ENCODE measurements at places on chromosomes 5 and 9.
A peak's percentile ranks its signal among the peaks of the same experiment; 100 is the strongest.

DNA sequence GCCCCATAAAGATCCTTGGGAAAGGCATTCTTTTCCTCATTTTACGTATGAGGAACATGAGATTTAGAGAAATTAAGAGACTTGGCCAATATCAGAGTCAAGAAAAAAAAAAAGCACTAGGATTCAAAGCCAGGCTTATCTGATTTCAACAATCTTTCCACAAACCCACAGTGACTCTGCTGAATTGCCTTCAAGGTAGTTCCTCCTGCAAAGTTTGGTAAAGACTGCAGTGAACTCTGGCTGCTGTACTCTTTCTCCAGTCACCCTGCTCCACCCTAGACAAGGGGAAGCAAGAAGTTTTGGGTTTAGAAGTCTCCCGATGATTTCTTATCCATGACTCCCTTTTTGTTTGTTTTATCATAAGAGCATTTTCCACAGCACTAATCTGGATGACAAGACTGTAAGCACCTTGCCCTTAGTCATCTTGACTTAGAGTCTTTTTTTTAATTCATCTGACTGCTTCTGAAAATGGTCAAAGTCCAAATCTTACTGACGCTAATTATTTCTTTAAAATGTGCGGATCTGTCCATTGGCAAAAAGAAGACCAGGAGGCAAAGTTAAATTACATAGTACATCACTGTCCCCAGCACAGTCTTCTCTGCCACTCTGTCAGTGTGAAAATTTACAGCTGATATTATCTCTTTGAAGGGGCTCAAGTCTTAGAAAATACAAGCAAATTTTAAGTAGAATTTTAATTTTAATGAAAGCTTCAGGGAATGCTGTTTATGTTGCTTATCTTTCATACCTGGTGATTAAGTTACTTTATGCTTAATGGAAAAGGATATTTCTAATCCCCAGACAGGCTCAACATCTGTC lies 180.1 kb downstream of the TTLL11 start:
- H3K27me3 ChIP-seq, result no peaks in the 10 kb centered on the region
- no peak overlapping the region for H3K27ac ChIP-seq
- no peak for DNase-seq
- no peak overlapping the region for H3K4me3 ChIP-seq
- H3K4me1 ChIP-seq, result no peaks in the 10 kb centered on the region
- H3K36me3 ChIP-seq, result no peaks in the 10 kb centered on the region

DNA sequence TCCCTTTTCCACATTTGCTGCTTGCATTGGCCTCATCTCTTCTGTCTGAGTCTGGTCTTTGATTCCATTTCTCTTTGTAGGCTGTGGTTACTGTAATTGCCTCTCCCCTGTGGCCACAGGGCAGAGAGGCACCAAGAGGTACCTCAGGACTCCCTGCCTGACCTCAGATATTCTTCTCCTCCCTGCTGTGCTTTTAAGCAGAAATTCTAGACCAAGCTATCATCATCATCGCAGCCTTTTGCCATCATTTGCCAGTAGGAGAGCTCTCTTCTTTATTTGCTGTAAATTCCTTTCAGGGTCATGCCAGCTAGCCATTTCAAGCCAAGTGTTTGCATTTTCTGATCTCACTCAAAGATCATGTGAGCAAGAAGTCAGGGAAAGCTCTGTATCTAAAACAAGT lies 369.6 kb downstream of the ICE1 start:
- no peak for DNase-seq
- H3K36me3 ChIP-seq, result no peaks in the 10 kb centered on the region
- H3K4me3 ChIP-seq, result no peak overlapping the region
- no peaks in the 10 kb centered on the region for H3K27me3 ChIP-seq
- peaks cover 7% of the 10 kb centered on the region for H3K4me1 ChIP-seq
- H3K27ac ChIP-seq, result no peak overlapping the region

DNA sequence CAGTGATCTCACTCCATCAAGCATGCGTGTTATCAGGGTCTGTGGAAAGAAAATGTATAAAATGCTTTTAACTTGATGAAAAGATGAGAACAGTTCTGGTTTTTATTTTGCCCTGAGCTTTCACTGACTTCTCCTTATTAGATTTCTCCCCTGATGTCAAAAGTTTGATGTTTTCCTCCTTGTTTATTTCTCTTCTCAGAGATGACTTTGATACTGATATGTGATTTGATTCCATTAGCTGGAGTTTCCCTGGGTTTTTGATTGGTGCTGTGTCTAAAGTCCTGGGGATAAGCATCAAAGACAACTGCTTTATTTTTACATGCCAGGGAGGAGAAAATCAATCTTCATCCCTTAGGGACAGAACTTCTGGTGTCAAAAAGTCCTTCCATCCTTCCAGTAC lies 510.0 kb downstream of the KCTD16 start:
- H3K27ac ChIP-seq, result no peak overlapping the region
- H3K4me3 ChIP-seq, result no peak overlapping the region
- H3K27me3 ChIP-seq, result no peaks in the 10 kb centered on the region
- no peaks in the 10 kb centered on the region for H3K4me1 ChIP-seq
- H3K36me3 ChIP-seq, result no peaks in the 10 kb centered on the region
- no peak for DNase-seq

GRCh38 chr5:97162045-97162444 lies 19.6 kb upstream of the LIX1 start:
- no peaks in the 10 kb centered on the region for H3K36me3 ChIP-seq
- no peaks in the 10 kb centered on the region for H3K27me3 ChIP-seq
- H3K4me1 ChIP-seq, result 0 out of 2 replicates have a peak, but pooled peaks cover under 1% of the 10 kb centered on the region
- no peak overlapping the region for H3K4me3 ChIP-seq
- peak; percentile 59 for DNase-seq

DNA sequence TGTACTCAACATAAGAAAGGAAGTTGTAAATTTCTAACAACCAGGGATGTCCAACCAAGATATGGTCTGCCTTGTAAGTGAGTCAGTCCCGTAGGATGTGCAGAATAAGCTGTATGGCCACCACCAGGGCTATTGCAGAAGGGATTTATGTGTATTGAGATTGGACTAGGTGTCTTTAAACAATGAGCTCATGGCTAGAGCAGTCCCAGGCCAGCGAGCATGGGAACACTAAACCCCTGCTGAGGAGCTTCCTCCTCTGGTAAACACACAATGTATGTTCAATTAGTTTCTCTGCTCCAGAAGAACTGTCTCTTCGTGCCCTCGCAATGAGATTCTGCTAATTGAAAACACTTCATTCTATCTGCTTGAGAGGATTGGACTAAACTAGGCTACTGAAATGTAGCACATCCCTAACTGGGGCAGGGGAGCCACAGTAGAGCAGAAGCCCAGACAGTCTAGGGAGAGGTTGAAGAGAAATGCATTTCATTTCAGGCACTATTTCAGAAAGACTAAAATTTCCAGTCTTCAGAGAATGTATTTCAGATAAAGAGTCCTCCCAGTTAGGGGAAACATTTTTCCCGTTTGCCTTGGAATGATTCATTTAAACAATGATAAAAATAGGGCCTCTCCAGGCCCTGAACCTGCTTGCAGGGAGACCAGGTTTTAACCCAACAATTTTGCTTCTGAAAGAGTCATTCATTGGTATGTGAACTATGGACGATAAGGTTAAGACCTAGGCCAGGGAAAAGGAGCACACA lies 154.7 kb downstream of the FAM114A2 start:
- H3K27ac ChIP-seq, result no peak overlapping the region
- H3K27me3 ChIP-seq, result no peaks in the 10 kb centered on the region
- no peaks in the 10 kb centered on the region for H3K36me3 ChIP-seq
- no peak for DNase-seq
- no peaks in the 10 kb centered on the region for H3K4me1 ChIP-seq

- H3K27me3 ChIP-seq, result no peaks in the 10 kb centered on the region
- H3K4me1 ChIP-seq, result no peaks in the 10 kb centered on the region
- H3K36me3 ChIP-seq, result no peaks in the 10 kb centered on the region
Observed at GRCh38 chr9:4491626-4491975, 1.3 kb downstream of the SLC1A1 start.

GRCh38 chr9:33192493-33193255 lies 25.5 kb upstream of the B4GALT1 start:
- H3K27ac ChIP-seq, result no peak overlapping the region
- no peak for DNase-seq
- no peaks in the 10 kb centered on the region for H3K36me3 ChIP-seq
- no peaks in the 10 kb centered on the region for H3K4me1 ChIP-seq
- no peaks in the 10 kb centered on the region for H3K27me3 ChIP-seq

DNA sequence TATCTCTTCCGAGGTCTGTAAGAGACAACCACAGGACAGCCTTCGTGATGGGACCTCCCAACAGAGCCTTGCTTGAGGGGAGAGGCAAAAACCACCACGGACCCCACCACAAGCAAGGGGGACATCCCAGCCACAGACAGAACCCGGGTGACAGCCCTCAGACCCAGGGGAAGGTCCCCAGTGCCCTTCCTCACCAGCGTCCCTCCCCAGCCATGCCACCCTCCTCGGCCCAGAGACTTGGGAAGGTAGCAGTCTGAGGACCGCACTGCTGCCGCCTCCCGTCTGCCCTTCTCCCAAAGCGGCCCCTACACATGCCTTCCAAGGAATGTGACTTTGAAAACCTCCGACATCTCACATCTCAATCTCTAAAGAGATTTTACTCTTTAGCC lies 13.4 kb downstream of the IPPK start:
- no peak overlapping the region for H3K4me3 ChIP-seq
- no peaks in the 10 kb centered on the region for H3K27me3 ChIP-seq
- no peak overlapping the region for H3K27ac ChIP-seq
- no peak for DNase-seq

- H3K4me3 ChIP-seq, result no peak overlapping the region
- no peak for DNase-seq
- H3K27ac ChIP-seq, result no peak overlapping the region
- no peaks in the 10 kb centered on the region for H3K4me1 ChIP-seq
- no peaks in the 10 kb centered on the region for H3K36me3 ChIP-seq
Observed at GRCh38 chr9:121620777-121621449, 30.5 kb upstream of the DAB2IP start.

DNA sequence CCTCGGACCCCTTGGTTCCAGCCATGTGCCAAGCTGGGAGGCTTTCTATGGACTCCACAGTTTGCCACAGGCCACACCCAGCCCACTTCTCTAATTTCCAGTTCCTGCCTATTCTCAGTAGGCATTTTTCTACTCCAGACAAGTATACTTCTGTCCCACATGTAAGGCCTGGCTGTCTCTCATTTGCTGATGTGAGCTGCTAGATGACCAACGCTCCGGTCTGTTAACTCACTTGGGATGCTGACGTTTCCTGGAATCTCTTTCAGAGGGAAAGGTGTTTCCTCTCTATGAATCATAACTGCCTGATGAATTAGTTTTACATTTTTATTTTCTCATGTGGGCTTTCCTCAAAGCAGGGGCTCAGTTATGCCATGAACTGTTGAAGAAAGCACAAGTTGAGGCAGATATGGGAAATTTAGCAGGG lies 36.3 kb downstream of the ERGIC1 start:
- no peaks in the 10 kb centered on the region for H3K36me3 ChIP-seq
- no peak overlapping the region for H3K27ac ChIP-seq
- no peaks in the 10 kb centered on the region for H3K4me1 ChIP-seq
- no peak overlapping the region for H3K4me3 ChIP-seq

GRCh38 chr5:140498591-140498990 lies 48.9 kb upstream of the EIF4EBP3 start:
- no peak overlapping the region for H3K4me3 ChIP-seq
- no peaks in the 10 kb centered on the region for H3K36me3 ChIP-seq
- no peaks in the 10 kb centered on the region for H3K27me3 ChIP-seq
- H3K27ac ChIP-seq, result no peak overlapping the region
- DNase-seq, result no peak
- no peaks in the 10 kb centered on the region for H3K4me1 ChIP-seq

- no peaks in the 10 kb centered on the region for H3K27me3 ChIP-seq
- H3K4me1 ChIP-seq, result no peaks in the 10 kb centered on the region
- no peak overlapping the region for H3K27ac ChIP-seq
- no peak overlapping the region for H3K4me3 ChIP-seq
Observed at GRCh38 chr5:59583151-59583809, 310.2 kb downstream of the PDE4D start.

GRCh38 chr5:52708463-52708862 lies 79.3 kb upstream of the ITGA1 start:
- peaks cover 10% of the 10 kb centered on the region for H3K4me1 ChIP-seq
- no peak overlapping the region for H3K27ac ChIP-seq
- DNase-seq, result no peak
- no peaks in the 10 kb centered on the region for H3K27me3 ChIP-seq
- no peak overlapping the region for H3K4me3 ChIP-seq
- H3K36me3 ChIP-seq, result no peaks in the 10 kb centered on the region

DNA sequence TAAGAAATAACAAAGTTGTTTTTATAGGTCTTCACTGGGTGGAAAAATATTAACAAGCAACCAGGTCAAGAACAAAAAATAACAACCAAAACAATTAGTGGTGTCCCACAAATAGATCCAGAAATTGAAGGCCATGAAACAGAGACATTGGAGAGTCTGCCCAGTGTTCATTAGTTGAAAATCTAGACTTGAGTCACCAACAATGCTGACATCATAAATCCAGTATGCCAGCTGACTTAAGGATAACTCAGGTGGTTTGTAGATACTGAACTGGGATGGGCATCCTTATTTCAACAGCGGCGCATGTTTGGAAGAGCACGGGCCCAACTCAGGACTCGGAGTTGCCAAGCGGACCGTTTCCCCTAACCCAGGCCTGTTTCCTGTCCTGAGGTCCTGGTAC lies 80.7 kb upstream of the TNFAIP8 start:
- no peak for DNase-seq
- H3K27me3 ChIP-seq, result no peaks in the 10 kb centered on the region
- H3K4me1 ChIP-seq, result peaks cover 56% of the 10 kb centered on the region

DNA sequence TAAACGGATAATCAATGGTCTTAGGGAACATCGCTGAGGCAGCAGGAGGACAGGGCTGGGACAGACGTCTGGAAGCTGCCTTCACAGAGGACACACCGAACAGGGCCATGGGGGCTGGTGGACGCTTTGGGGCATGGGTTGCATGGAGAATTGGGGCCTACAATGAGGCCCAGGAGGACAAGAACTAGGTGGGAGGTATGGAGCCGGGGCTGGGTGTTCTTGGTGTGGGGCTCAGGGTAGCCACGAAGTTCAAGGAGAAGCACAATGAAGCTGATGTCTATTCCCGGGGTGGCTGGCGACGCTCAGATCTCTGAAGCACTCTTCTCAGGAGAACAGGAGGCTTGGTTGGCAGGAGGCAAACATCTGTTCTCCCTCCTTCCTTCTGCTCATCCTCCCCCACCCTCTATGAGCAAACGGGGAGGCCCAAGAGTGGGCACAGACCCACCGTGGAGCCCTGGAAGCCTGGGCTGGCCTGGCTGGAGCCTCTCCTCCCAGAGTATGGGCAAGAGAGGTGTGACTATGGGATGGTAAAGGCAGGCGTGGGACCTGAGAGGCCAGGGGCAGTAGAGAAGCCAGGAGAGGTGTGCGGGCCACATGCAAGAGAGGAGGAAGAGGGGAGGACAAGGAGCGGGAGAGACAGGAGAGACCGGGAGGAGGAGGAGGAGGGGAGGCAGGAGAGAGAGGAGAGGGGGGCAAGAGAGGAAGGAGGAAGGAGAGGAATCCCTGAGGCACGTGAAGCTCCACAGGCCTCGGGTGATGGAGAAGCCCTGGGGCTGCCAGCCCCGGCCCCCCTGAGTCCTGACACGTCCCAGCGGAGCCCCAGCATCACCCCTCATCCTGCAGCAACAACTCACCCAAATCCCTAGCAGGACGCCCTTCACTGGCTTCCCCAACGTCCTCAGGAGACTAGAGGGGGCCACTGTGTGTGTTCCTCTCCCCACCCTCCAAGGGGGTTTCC lies 159.1 kb downstream of the OLFM1 start:
- no peak overlapping the region for H3K4me3 ChIP-seq
- H3K27me3 ChIP-seq, result peaks cover 96% of the 10 kb centered on the region
- no peak for DNase-seq

All from MM.1S (cell line).